T-helper 17 cell (primary cell): ENCODE measurements at places on chromosomes 7 and 10.

GRCh38 chr10:70562036-70562755, 40.3 kb downstream of the PRF1 start:
- H3K27me3 ChIP-seq, result peaks cover 6% of the 10 kb centered on the region
- no peak overlapping the region for H3K4me3 ChIP-seq
- no peak for DNase-seq

GRCh38 chr7:7832518-7832917, 114.1 kb upstream of the RPA3 start:
- no peak for DNase-seq
- H3K27me3 ChIP-seq, result no peaks in the 10 kb centered on the region
- no peak overlapping the region for H3K27ac ChIP-seq
- peaks cover 2% of the 10 kb centered on the region for H3K36me3 ChIP-seq
- no peak overlapping the region for H3K4me3 ChIP-seq

DNA sequence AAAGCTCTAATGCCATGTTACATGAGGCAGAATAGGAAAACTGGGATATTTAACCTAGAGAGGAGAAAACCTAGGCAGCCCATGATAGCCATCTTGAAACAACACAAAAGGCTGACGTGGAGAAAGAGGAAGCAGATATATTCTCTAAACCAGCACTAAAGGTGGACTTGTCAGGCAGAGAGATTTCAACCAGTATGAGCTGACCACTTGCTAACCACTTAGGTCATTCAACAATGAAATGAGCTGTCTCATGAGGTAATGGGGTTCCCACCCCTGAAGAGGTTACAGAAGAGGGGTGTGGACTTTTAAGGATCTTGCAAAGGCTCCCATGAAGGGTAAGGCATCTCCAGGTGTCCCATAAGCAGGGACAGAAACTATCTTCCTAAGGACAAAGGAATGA, 26.8 kb upstream of the EGR2 start:
- H3K27ac ChIP-seq, result no peak overlapping the region
- no peak for DNase-seq
- no peaks in the 10 kb centered on the region for H3K4me1 ChIP-seq
- no peak overlapping the region for H3K4me3 ChIP-seq

DNA sequence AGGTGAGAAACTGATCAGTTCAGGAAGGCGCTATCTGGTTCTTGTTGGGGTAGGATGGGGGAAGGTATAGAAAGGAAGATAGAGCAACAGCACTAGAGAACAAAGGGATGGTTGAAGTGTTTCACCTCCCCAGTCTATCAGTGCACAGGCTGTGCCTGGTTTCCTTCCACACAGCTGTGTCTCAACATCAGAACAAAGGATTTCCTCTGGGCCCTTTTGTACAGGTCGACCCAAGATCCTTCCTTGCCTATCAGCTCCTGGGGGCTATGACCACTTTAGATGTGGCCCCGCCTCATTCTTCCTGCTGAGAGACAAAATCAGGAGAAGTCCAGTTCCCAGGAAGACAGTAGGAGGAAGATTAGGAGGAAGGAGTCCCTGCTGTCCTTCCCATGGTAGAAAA, 65.6 kb downstream of the NAMPT start:
- H3K4me3 ChIP-seq, result no peak overlapping the region
- H3K4me1 ChIP-seq, result peaks cover 7% of the 10 kb centered on the region
- H3K27ac ChIP-seq, result no peak overlapping the region
- no peaks in the 10 kb centered on the region for H3K27me3 ChIP-seq

- H3K27ac ChIP-seq, result no peak overlapping the region
- peaks cover 6% of the 10 kb centered on the region for H3K4me1 ChIP-seq
- H3K27me3 ChIP-seq, result no peaks in the 10 kb centered on the region
- H3K36me3 ChIP-seq, result no peaks in the 10 kb centered on the region
- no peak for DNase-seq
Measured at GRCh38 chr10:99395750-99396445, 34.5 kb downstream of the GOT1 start.

- no peak overlapping the region for H3K27ac ChIP-seq
- H3K36me3 ChIP-seq, result peaks cover 9% of the 10 kb centered on the region
- H3K27me3 ChIP-seq, result no peaks in the 10 kb centered on the region
- H3K4me3 ChIP-seq, result no peak overlapping the region
- H3K4me1 ChIP-seq, result peaks cover 12% of the 10 kb centered on the region
Measured at GRCh38 chr10:6385665-6386064, 182.9 kb downstream of the PFKFB3 start.

DNA sequence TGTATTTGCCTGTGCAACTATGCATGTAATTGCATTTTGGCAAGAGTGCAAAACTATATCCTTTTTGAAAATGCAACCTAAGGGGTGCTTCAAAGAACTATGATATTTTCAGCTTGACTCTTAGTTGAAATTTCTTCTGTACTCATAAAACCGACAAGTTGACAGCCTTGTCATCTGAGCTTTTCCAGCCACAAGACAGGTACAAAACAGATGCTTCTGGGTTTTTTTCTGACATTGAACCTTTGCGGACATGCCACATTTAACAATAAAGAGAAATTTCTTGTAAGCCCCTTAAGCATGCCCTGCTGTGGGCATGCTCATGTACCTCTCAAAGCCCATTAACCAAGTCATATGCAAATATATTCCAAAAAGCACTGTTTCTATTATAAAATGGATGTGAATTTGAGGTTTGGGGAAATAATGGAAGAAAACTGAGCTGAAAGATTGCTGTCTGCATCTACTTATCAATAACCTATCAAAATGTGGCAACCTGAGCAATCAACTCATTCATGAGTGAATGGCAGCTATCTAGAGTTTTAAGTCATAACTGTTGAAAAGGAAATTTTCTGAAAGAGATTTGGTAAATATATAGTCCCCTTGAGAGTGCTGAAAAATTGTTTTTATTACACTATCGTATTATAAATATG, 1117.0 kb upstream of the LRRTM3 start:
- no peaks in the 10 kb centered on the region for H3K27me3 ChIP-seq
- H3K27ac ChIP-seq, result no peak overlapping the region
- DNase-seq, result no peak
- H3K4me1 ChIP-seq, result no peaks in the 10 kb centered on the region

DNA sequence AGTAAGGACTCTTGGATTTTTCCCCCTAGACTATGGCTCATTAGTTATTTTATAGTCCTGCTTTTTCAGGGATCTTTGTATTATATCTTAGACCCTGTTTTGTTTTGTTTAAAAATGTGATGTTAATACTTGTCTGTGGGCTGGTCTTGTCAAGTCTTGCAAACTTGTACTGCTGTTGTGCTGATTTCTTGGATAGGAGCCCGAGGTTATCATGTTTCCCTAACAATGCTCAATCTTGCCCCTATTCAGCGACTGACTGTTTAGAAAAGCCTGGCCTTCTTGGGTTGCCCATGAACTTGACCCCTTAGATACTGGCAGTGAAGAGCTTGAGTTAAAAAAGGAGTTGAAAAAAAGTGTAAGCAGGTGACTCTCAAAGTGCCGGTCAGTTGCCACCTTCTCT, 115.7 kb downstream of the KIAA1217 start:
- no peaks in the 10 kb centered on the region for H3K36me3 ChIP-seq
- H3K27ac ChIP-seq, result no peak overlapping the region
- no peaks in the 10 kb centered on the region for H3K27me3 ChIP-seq
- DNase-seq, result no peak
- no peak overlapping the region for H3K4me3 ChIP-seq

GRCh38 chr10:55400075-55400849, 599.2 kb upstream of the PCDH15 start:
- no peaks in the 10 kb centered on the region for H3K4me1 ChIP-seq
- no peaks in the 10 kb centered on the region for H3K36me3 ChIP-seq
- H3K27ac ChIP-seq, result no peak overlapping the region
- DNase-seq, result no peak
- no peak overlapping the region for H3K4me3 ChIP-seq
- no peaks in the 10 kb centered on the region for H3K27me3 ChIP-seq

DNA sequence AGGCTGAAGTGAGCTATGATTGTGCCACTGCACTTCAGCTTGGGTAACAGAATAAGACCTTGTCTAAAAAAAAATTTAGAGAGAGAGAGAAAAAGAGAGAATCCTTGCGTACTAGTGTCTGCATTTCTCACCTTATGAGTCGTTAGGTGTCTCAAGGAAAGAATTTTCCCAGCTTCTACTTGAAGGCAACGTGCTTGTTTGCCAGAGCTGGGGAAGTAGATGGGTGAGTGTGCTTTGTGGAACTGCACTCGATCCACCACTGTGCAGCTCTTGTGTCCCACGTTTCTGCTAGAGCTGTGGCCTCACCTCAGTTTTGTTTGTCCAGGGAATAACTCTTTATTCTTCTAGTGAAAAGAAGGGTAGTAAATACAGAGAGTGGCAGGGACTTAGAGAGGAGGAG, 38.9 kb downstream of the HDAC9 start:
- H3K36me3 ChIP-seq, result no peaks in the 10 kb centered on the region
- no peak for DNase-seq
- no peaks in the 10 kb centered on the region for H3K4me1 ChIP-seq
- no peak overlapping the region for H3K27ac ChIP-seq
- H3K27me3 ChIP-seq, result no peaks in the 10 kb centered on the region

DNA sequence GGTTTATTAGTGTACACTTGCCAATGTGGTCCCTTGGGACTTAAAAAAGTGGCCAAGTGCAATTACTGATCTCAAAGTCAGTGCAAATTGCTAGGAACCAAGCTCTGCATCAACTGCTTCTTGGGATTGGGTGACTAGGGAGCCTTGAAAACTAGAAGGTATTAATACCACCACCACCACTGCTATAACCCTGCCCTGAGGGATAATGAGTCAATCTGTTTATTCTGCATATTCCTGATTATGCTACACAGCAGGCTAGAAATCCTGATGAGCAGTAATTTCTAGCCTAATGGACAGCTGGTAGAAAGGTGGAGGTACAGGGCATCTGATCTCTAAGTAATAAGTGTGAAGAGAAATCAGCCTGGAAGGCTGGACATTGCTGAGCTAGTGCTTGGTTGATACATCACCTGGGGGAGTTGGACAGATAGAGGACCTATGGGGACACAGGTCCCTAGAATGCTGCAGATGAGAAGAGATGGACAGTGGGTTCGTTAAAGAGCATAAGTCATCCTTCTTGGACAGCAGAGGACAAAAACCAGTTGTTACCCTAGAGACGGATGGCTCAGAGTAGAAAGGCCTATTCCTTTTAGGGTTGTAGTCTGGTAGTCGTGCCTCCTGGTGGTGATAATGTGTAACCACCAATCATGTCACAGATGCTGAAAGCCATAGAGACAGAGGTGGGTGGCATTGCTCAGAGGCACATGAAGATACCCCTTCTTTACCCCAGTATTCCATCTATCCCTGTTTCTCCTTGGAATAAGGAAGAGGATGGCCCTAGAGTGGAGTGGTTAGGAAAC, 554.8 kb downstream of the SORCS1 start:
- no peak overlapping the region for H3K27ac ChIP-seq
- H3K4me3 ChIP-seq, result no peak overlapping the region
- no peaks in the 10 kb centered on the region for H3K27me3 ChIP-seq
- no peaks in the 10 kb centered on the region for H3K36me3 ChIP-seq
- no peaks in the 10 kb centered on the region for H3K4me1 ChIP-seq

GRCh38 chr7:147465223-147465622, 1125.3 kb upstream of the C7orf33 start:
- H3K36me3 ChIP-seq, result no peaks in the 10 kb centered on the region
- H3K27me3 ChIP-seq, result no peaks in the 10 kb centered on the region
- no peak overlapping the region for H3K27ac ChIP-seq
- no peak for DNase-seq

- H3K4me3 ChIP-seq, result no peak overlapping the region
- DNase-seq, result no peak
- no peak overlapping the region for H3K27ac ChIP-seq
- peaks cover 2% of the 10 kb centered on the region for H3K36me3 ChIP-seq
Measured at GRCh38 chr7:156491435-156491834, 149.1 kb upstream of the RNF32 start.

DNA sequence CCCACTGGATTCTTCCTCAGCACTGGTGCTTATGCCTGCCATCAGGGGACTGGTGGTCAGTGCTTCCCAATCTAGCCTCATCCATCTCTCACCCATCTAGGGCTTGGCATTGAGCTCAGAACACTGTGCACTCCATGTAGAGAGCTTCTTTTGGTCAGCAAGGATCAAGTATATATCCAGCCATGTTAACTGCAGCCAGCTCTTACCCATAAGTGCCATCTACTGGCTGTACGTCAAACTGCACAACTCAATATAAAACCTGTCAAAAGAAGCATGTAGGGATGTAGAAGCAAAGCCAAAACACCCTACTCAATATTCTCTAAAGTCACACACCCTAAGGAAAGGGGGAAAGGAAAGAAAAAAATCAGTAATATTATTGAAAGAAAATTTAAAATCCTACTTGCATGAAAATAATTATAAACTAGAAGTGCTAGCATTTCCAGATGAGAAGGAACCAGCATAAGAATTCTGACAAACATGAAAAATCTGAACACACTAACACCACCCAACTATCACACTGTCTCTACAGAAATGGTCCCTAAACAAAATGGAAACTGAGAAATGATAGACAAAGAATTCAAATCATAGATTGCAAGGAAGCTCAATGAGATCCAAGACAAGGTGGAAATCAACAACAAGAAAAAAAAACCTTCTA, 531.1 kb upstream of the STEAP1 start:
- no peaks in the 10 kb centered on the region for H3K36me3 ChIP-seq
- no peak overlapping the region for H3K27ac ChIP-seq

DNA sequence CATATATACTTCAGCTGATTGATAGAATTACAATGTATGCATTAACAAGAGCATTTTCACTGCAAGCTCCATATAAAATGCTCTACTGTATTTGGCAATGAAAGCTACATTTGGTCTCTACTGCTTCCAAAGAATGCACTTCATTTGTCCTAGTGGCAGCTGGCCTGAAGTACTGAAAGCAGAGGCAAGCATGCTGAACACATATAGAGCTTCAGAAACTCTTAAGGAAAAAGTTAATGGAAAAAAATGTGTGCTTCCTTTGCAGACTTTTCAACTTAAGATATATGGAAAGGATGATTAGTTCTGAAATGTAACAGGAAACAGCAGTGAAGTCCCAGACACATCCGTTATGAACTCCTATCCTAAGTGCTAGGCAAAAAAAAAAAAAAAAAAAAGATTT, 537.1 kb upstream of the POM121L12 start:
- H3K4me3 ChIP-seq, result no peak overlapping the region
- DNase-seq, result no peak
- no peaks in the 10 kb centered on the region for H3K36me3 ChIP-seq
- H3K27ac ChIP-seq, result no peak overlapping the region

DNA sequence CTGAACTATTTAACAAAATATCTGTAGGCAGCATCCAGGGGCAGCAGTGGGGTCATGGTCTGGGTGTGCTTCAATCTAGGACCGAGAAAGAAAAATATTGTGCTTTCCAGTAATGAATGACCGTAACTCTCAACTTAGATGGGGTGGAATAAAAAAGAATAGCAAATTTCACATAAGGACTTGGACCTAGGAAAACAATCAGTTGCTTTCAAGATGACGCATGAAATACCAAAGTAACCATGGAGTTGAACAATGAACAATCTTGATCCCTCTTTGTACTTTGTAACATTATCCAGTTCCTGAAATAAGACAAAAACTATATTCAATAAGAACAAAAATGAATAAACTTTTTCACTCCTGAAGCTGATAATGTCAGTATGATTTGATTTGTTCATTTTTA, 167.1 kb downstream of the C7orf25 start:
- H3K27ac ChIP-seq, result no peak overlapping the region
- no peak overlapping the region for H3K4me3 ChIP-seq
- H3K36me3 ChIP-seq, result no peaks in the 10 kb centered on the region
